HTR-8/SVneo (cell line): ENCODE measurements at places on chromosomes 1 and 21.

DNA sequence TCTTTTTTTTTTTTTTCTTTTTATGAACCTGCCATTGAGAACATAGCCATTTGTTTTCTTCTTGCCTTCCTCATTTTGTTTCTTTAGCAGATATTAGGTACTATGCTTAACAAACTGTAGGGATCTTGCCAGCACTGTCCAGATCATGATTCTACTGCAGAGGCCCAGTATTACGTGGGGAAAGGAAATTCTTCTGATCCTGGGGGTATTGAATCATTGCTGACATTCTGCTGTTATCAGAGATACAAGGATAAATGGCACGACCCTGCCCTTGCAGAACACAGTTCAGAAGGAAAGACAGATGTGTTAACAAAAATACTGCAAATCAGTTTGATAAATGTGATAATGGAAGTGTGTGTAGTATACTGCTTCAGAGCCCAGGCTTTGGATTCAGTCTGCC lies 56.2 kb downstream of the BTBD8 start:
- DNase-seq, result no peak

DNA sequence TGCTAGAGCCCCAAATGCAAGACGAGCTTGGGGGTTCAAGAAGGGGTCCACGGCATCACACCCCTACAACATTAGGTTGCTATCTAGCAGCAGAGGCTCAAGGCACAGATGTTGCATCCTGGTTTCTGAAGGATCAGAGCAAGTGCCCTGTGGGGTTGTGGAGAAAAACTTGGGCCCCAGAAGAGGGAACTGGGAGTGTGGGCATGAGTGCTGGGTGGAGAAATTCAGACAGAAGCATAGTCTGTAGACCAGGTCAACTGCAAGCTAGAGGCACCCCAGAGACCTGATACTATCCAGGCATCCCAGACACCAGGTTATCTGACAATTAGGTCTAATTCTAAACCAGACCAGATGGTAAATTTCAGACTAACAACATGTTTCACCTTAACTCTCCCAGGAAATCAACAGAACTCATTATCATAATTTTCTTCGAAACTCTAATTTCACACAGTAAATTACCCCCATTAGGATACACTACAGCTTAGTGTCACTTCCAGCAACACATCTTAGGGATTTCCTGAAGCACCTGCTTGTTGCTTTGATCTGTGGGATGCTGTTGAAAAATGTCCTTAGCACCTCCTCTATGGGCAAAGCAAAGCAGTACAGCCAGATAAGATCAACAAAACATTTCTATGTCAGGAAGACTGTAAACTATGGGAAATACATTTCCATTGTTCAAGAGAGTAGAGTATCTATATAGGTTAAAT lies 179.3 kb downstream of the VAV3 start:
- DNase-seq, result no peak

- no peak for DNase-seq
Measured at GRCh38 chr1:170448661-170449158, 83.3 kb upstream of the GORAB start.

DNA sequence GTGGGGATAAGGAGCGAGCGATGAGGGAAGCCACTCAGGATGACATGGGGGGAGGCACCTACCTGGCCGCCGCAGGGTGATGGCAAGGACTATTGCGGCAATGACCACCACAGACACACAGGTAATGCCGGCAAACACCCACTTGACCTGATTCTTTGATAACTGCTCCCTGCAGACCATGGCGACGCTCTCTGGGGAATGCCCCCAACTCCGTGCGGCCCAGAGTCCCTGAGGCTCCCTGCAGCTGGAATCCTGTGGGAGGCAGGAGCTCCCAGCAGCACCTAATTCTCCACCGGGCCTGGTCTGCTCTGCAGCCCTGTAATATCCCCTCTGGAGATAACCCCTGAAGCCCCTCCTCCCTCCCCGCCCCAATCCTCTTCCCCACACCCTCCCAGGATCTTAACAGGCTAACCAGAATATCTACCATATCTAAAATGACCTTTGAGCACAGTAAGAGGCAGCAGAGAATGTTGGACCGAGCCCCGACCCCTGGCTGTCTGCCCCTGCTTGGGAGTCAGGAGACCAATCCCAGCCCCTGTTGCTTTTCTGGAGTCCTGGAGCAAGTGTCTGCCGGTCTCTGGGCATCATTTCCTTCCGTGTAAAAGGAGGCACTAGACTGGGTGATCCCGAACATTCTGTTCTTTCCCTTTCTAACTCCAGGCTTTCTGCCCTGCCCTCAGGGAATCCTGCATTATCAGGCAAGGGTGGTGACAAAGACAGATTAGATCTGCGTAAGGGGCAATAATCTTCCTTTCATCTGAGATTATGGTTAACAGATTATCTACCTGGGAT lies at the start of gene FAM151A:
TSS of gene FAM151A (minus strand) at position 310 of the 792 bp plus-strand sequence. CDS start at position 180, 130 bp downstream.
- DNase-seq, result no peak

DNA sequence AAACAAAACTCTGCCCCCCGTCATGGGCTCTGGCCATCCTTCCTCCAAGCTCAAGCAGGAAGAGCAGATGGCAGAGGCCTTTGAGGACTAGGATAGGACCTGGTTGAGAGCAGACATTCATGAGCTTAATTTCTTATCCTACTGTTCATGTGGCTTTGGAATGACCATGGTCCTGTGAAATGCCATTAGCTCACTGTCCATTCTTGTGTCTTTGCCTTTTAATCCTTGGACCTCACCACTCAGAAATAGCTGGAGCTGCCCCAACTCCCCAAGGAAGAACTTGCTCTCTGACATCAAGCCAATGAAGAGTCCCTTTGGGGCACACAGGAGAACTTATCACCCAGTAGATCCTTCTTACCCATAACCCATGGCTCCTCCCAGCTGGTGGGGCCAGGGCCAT lies 11.6 kb upstream of the FAM20B start:
- DNase-seq, result no peak

- no peak for DNase-seq
Measured at GRCh38 chr1:71464016-71464415, 383.2 kb upstream of the ZRANB2 start.

DNA sequence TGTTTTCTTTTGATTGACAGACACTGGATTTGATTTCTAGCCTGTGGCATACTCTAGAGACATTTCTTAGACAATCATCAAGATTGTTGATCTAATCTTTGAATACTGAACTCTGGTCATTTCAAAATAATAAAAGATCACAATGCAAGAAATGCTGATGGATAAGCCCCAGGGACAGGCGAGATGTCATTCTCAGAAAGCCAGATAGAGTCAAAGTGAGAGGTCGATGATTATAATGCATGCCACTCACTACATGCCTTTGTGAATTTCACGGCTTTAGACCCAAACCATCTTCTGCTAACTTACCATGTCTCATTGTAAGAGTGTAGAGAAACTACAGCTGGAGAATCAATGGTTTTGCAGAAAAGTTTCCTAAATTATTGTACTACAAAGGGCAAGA lies 257.1 kb downstream of the DYRK1A start:
- no peak for DNase-seq

DNA sequence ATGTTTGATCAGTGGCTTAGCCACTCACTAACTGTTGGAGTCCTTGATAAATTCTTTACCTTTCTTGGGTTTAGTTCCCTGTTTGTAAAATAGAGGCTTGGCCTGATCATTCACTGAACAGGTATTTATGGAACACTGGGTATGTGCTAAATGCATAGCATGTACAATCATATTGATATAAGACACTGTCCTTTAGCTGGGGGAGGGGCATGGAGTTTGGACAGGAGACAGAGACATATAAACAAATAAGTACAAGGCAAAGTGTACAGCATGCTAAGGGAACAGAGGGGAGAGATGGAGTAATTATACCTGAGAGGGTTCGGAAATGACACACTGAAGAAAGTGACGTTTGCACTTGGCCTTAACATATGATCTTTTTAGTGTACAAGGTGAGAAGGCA lies 124.3 kb upstream of the CACNA1E start:
- no peak for DNase-seq

DNA sequence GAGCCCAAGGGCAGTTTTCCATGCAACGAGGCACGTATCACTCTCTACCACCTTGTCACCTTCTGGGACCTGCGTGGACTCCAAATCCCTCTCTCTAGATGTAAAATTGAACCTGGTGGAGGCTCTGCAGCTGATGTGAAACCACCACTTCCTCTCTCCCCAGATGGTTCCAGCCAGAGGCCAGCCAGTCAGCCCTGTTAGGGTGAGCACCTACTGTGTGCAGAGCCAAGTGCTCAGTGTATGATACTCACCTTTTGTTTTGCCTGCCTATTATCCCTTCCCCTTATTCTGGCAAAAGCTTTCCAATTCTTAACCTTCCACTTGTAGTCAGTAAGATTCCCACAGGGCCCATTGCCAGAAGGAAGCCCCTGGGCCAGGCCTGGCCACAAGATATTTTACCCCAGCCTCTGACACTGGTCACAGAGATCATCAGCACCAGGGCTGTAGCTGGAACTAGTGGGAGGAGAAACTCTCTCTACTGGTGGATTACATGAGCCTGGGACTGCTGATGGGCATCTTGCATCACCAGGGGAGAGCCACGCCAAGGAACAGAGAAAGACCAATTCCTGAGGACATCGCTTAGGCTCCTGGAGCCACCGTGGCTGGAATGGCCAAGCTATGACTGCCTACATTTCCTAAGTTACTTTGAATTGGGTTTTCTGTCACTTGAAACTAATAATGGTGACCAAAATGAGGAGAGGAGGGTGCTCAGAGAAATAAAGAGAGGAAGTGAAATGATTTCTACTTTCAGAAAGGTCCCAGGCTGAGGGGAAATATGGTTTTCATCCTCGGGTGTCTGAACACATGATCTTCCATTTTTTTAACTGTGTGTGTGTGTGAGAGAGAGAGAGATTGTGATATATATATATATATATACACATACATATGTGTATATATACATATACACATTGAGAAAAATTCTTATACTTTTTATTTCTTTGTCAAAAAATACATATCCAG lies 26.6 kb upstream of the RD3 start:
- no peak for DNase-seq

GRCh38 chr1:192580351-192580962 lies 4.9 kb downstream of the RGS1 start:
- DNase-seq, result peak; percentile 24

DNA sequence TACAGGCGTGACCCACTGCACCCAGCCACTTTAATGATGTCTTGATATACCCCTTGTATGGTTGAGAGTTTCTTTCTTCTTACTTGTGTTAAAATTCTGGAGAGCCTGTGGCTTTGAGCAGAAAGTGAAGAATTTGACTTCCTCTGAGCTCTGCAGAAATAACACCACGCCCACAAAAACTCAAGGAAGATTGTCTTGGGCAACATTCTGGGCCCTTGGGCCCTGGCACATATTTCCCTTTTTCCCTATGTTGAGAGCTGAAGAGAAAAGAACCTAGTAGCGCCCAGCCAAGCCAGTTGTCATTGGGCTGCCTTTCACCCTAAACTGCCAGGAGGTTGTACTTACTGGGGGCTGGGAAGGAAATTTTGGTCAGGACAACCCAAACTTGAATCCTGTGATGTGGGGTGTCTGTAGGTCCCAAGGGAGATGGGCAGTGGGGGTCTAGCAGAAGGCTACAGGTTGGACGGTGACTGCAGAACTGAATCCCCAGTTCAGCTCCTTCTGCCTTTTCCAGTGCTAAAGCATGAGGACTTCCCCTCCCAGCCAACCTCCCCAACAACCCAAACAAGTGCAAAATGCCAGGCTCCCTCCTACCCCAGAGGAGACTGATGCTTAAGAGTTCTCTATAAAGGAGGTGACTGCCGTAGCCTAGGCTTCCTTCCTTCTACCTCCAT lies 11.7 kb upstream of the SNAPIN start:
- DNase-seq, result no peak

DNA sequence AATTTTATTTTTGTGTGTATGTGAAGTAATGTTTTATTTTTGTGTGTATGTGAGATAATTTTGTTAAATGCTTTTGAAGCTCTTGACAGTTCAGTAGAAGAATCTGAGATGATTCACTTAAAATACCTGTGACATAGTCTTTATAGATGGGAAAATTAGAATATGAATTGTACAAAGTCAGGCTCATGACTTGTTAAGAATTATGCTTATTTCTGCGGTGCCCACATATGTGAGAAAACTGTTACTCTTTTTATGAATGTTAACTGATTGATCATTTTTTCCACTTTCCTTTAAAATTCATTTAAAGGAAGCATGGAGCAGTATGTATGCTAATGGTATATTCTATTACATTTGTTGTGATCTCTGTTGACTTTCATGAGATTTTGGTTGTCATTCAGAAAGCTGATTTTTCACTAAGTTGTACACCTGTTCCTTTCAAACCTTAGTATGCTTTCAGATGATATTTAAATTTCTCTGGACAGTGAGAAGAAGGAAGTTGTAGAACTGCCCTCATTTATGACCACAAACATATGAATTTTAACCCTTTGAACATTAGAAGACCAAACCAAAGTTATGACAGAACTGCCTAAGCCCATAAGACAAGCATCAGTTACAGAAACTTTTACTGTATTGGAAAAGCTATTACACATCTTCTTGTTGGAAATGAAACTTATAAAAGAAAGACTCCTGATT lies 110.1 kb downstream of the POU2F1 start:
- DNase-seq, result no peak

- no peak for DNase-seq
Measured at GRCh38 chr21:32412162-32413014, at the start of gene EVA1C. Gene EVA1C, plus strand, starts transcription at chr21:32412706. Its CDS starts 148 bp downstream, at chr21:32412854.

GRCh38 chr1:161259345-161259702 lies 779 bp downstream of the PCP4L1 start:
- no peak for DNase-seq

- no peak for DNase-seq
Measured at GRCh38 chr1:207364614-207365013, 43.1 kb downstream of the CD55 start.

- no peak for DNase-seq
Measured at GRCh38 chr1:225544924-225545323, 108.0 kb downstream of the ENAH start.

GRCh38 chr1:204198348-204199340 lies 2.4 kb upstream of the KISS1 start:
- peak; percentile 84 for DNase-seq

DNA sequence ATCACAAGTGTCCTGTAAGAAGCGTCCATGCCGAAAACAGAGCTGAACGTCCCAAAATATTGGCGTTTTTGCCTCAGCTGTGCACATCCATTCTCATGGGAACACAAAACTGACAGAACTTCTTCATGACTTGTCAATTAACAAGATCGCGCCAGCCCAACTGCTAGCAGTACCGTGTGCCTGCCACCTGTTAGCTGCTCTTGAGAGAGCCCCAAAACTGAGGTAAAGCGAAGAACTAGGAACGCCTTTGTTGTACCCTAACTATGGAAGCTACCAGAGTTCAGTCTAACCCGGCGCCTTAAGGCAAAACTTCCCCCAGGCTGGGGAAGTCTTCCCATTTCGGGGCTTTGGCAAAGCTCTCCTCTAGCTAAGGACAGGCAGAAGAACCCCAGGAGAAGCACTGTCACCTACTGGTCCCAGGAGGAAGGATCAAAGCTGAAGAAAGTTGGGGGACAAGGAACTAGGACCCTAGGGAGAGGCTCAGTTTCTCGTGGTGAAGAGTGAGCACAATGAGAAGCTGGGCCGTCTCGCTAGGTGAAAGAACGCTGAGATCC lies 719 bp downstream of the EYA3 start:
- peak; percentile 24 for DNase-seq

GRCh38 chr1:27405074-27405473 lies 12.7 kb downstream of the GPR3 start:
- no peak for DNase-seq
